ENCODE measurements at places on chromosomes 3 and 15.

- DNase-seq, result no peak
Measured at GRCh38 chr15:48175126-48175525, 3.0 kb downstream of the MYEF2 start.

GRCh38 chr3:101262393-101263240 is 57.8 kb downstream of the IMPG2 start:
- DNase-seq, result no peak

DNA sequence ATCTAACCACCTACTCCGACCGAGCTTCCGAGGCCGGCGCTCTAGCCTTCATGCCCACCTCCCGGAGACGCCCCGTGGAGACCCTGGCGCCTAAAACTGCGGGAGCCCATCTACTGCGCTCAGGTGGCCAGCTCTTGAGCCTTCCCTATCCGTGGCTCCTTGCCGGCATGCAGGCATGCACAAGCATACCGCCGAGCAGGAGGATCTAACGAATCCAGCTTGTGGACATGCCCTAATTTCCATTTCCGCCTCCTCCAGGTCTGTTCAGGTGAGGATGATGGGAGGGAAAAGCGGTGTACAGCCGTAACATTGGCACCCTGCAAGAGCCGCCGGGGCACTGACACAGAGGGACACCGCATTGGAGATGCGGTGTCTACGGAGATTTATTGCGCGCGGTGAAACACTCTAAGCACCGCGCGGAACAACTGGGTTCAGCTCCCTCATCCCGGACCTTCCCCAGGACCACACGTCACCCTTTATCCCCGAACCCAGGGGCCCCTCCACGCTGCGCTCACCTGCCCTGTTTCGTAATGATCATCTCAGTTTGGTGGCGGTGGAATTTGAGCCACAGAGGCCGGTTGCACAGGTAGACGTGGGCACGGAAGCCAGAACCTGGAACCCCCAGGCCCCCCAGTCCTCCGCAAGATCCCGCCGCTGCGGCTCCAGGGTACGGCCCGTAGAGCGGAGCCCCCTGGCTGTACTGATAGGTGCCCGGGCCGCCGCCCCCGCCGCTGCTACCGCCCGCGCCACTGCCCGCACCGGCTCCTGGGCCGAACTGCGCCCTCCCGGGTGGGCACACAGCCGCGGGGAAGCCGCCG is 1.0 kb downstream of the EOMES start:
- no peak for DNase-seq

DNA sequence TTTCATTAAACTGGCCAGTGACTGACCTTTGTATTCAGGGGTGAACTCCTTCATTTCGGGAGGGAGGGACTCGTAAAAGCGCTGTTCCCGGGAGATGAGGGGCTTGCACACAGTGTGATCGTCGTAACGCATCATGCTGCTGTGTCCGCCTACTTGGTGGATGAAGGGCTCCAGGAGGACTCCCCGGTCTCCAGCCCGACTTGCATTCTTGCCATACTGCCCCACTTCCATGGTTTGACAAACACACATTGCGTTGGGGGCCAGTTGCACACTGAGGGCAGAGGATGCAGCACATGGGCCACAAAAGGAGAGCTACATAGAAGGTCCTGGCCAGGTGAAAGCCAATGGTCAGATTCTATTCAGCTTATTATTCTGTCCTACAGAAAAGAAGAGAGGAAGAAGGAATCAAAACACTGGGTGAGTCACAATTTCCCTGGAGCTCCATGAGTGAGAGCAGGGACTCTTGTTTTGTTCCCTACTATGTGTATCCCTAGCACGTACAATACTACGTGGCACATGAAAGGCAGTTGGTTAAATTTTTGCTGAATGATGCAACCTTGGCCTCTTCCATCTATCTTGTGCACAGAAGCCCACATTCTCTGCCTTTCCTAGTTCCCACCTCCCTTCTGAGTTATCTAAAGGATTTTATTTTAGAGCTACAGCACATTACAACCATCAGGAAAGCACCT is 24.2 kb upstream of the GMPPB start:
- DNase-seq, result no peak
